Femur (tissue), 1 donor: ENCODE measurements at places on chromosomes 1 and 21.
A peak's percentile ranks its signal among the peaks of the same experiment; 100 is the strongest.

DNA sequence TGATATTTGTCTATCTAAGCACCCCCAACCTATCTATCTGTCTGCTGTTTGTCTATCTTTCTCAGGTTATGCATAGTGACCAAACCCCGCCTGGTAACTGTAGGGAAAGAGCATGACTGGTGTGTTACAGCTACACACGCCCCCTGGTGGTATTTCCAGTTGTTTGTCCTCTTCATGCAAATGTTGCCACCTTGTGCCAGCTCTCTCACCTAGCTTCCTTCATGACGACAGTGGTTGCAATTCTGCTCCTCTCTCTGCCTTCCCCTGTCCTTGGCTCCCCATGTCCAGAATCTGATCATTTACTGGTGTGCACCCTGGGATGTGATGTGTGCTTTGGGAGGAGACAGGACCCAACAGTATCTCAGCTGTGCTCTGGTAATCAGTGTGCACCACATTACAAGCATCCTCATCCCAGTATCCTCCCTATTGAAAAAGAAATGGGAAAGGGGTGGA, 8.1 kb upstream of the INKA2 start:
- peak; percentile 50 for DNase-seq

DNA sequence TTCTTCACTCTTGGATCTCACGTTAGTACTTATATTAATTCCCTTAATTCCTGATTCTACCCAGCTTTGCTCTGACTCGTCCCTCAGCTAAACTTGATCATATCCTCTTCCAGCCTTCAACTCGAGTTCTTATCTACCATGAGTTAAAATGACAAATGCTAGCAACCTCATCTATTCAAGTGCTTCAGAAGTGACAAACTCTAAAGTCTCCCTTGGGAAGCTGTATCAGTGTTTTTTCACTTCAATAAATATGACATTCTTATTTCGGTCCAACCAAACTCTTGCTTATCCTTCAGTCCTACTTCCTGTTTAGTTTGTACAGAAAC, 75.3 kb downstream of the FOXJ3 start:
- no peak for DNase-seq

GRCh38 chr21:36966066-36966820, at the start of gene HLCS:
Gene HLCS, minus strand, starts transcription at chr21:36966669. Its CDS starts 31 bp downstream, at chr21:36966638.
- peak; percentile 80 for DNase-seq

GRCh38 chr1:54317084-54317483, 89.1 kb downstream of the SSBP3 start:
- DNase-seq, result no peak

DNA sequence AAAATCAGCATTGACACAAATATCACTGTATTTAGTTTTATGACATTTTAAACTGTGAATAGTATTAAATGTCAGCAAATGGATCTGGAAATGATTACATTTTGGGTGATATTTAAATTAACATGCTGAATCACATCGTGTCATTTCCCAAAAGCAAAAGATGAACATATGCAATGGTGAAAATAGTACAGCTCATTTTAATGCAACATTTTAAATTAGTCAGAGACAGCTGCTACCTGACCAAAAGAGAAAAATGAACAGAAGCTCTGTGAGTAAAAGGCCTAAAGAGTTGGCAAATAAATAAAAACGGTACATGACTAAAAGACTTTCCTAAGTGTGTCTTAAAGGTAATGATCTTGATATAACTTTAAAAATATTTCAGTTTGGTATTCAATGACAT, 86.0 kb upstream of the GNG4 start:
- no peak for DNase-seq

GRCh38 chr1:152024223-152024622, 12.6 kb downstream of the S100A11 start:
- no peak for DNase-seq

- no peak for DNase-seq
These were observed 26.5 kb downstream of the CAP1 start for GRCh38 chr1:40067023-40067422.

GRCh38 chr1:212782422-212783154, 9.0 kb downstream of the NSL1 start:
- DNase-seq, result no peak

GRCh38 chr1:187460093-187460492, 631.3 kb downstream of the PLA2G4A start:
- no peak for DNase-seq

DNA sequence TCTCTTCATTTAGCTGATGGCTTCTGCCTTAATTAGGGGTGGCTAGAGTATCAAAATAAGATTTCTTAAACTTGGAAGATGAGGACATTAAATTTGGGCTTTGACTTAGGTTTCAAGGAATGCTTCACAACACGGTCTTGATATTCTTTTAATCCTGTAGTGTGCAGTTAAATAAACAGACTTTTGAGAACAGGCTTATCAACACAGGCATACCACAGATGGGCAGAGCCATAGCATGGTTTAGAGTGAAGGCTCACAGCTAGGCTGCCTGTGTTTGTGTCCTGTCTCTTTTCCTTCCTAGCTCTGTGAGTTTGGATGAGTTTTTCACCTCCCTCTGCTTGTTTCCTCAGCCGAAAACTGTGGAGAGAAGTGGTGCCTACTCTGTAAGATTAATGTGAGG, 102.3 kb upstream of the IPO9 start:
- no peak for DNase-seq

DNA sequence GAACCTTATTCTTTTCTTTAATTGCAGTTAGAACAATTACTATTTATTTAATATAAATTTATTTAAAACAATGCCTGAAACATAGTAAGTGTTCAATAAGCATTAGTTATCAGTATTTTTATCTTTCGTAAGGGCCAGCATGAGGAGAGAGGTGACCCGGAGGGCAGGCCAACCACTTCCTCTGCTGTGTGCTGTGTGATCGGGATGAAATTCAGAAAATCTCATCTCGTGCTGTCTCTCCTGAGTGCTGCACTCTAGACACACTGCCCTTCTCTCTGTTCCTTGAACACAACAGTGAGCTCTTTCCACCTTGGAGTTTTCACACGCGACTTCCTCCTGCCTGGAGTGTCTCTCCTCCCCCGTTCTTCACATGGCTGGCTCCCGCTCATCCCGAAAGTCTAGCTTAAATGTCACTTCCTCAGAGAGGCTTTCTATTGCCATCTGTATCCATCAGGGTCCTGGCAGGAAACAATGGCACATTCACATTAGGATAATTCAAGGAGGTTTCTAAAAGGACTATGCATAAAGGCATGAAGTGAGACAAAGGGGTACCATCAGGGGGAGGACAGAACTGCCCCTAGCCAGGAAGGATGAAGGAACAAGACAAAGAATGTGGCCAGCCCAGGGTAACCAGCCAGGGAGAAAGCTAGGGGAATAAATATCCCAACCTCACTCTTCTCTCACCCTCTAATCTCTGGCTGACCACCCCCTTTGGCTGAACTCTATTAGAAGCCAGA, 142.6 kb upstream of the GJB5 start:
- DNase-seq, result no peak

GRCh38 chr1:186569856-186570255, 108.9 kb upstream of the PDC start:
- DNase-seq, result no peak

GRCh38 chr1:217095050-217095622, 371.9 kb upstream of the ESRRG start:
- DNase-seq, result no peak

DNA sequence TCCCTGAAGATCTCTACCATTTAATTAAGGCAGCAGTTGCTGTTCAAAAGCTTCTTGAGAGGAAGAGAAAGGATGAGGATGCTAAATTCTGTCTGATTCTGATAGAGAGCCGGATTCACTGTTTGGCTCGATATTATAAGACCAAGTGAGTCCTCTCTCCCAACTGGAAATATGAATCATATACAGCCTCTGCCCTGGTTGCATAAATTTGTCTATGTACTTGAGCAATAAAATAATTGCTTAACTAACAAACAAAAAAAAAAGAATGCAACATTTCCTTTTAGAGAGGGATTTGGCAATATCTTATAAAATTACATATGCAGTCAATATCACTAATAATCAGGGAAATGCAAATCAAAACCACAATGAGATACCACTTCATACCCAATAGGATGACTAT, 26.8 kb downstream of the ALDH9A1 start:
- DNase-seq, result no peak

- no peak for DNase-seq
These were observed 3.5 kb downstream of the HHAT start for GRCh38 chr1:210332233-210332632.

DNA sequence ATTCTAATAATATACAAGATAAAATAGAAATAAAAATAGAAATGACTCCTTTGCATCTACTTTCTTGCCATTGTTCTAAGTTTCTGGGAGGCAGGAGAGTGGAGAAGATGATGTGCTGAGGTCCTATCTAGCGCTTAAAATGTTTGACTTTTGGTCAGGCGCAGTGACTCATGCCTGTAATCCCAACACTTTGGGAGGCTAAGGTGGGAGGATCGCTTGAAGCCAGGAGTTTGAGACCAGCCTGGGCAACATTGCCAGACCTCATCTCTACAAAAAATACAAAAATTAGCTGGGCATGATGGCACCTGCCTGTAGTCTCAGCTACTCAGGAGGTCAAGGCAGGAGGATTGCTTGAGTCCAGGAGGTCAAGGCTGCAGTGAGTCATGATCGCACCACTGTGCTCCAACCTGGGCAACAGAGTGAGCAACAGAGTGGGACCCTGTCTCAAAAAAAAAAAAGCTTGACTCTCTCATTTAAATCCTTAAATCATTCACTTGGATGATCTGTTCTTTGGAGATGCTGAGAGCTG, 24.2 kb upstream of the SLC45A1 start:
- no peak for DNase-seq

DNA sequence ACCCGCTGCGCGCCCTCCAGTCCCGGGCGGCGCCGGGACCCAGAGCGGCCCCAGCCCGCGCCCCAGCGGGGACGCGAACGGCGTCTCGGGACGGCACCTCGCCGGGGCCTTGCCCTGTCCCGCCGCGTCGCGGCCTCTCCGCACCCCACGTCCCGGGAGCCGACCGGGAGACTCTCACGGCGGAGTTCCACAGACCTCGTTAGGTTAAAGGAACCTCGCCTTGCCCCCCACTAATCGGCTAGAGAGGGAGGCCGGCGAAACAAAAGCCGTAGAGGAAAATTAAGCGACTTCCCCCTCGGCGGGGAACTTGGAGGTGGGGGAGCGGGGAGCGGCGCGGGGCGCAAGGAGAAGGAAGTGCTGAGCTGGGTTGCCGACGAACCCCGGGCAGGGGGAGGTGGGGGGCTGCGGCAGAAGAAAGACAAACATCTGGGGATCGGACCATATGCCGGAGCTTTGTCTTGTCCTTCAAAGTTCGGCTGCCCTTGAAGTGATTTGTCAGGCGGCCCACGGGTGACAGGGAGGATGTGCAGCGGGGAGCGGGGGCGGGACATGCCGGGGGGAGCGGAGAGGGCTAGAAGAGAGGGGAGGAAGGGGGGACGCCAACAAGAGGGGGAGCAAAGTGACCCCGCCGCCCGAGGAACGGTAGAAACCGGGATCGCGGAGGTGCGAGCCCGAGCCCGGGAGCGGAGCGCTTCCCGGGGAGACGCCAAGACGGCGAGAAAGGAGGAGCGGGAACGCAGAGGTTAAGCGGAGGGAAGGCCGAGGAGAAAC, 120.0 kb upstream of the RRP15 start:
- DNase-seq, result peak; percentile 36

DNA sequence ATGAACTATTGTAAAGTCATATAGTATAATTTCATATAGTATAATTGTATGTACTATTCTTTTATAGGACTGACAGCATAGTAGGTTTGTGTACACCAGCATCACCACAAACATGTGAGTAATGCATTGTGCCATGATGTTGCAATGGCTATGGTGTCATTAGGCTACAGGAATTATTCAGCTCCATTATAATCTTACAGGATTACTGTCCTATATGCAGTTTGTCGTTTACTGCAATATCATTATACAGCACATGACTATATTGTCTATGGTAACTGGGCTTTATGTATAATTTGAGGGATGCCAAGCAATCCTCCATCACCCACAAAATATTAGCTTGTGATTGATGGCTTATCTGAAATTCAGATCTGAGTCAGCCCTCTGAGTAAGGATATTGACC, 54.2 kb upstream of the PBX1 start:
- no peak for DNase-seq

- DNase-seq, result no peak
These were observed 37.9 kb downstream of the FABP3 start for GRCh38 chr1:31335007-31335406.

DNA sequence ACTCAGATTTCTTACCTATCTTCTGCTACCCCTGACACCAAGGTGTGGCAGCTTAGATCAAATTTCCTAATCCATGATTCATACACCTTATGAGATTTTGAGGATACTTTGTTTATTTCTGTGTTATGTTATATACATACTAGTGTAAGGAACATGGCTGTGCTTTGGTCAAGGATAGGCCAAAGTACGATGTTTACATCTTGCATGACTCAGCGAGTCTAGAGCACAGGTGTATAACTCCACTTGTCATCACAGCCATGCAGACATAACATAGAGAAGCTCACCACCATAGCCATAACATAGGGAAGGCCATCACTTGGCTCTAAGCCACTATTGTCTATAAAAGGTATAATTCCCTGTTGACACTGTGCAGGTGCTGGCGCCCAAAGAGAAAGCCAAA, 61.2 kb downstream of the GBP6 start:
- DNase-seq, result no peak

GRCh38 chr21:42218836-42219605, at the start of gene ABCG1:
Gene ABCG1, plus strand, starts transcription at chr21:42219140. Its CDS starts 123 bp downstream, at chr21:42219263.
- peak; percentile 52 for DNase-seq

DNA sequence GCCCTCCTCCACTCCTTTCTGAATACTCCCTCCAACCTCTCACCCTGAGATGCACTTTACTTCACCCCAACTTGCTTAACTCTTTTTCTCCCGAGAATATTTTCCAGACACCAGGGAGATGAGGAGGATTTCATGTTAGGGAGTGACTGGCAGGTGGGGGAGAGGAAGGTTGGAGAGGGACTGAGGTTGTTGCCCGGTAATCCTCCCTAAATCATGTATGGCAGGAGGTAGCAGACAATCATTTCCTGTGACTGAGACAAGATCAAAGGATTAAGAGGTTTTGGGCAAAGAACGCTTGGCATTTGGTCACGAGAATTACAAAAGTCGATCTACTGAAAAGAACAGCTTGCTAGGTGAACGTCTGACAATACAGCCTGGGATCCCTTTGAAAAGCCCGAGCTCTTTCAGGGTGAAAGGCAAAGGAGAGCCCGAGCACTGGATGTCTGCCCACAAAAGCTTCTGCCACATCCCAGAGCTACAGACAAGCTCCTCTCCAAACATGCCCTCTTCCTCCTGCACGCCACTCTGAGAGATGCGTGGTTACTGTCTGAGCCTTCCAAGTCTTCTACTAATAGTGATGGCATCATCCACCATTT, 154.1 kb downstream of the DAB1 start:
- no peak for DNase-seq

DNA sequence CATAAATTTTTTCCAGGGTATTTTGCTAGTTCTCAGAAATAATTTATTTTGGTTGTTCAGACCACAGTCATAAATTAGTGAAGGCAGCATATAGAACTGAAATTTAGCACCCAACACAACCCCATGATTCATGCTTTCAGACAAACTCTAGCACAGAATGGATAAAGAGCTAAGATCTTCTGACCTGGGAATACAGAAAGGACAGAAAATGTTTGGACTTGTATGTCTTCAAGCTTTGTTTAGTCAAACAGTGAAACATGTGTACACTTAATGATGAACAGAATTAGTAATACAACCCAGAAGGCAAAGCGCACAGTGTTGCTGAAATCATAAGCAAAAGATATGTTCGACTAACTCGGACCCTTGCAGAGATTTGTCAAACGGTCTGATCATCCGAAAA, 205.6 kb downstream of the APP start:
- DNase-seq, result no peak

- no peak for DNase-seq
These were observed 19.1 kb downstream of the PROX1 start for GRCh38 chr1:214006845-214007244.

GRCh38 chr1:99365545-99365944, 101.3 kb downstream of the PLPPR4 start:
- DNase-seq, result no peak
